ENCODE measurements at places on chromosomes 13 and 19. TPM values are rescaled to one million over a fixed set of nuclear protein-coding genes. Genes with fewer than 3 reads are reported as not detected.

DNA sequence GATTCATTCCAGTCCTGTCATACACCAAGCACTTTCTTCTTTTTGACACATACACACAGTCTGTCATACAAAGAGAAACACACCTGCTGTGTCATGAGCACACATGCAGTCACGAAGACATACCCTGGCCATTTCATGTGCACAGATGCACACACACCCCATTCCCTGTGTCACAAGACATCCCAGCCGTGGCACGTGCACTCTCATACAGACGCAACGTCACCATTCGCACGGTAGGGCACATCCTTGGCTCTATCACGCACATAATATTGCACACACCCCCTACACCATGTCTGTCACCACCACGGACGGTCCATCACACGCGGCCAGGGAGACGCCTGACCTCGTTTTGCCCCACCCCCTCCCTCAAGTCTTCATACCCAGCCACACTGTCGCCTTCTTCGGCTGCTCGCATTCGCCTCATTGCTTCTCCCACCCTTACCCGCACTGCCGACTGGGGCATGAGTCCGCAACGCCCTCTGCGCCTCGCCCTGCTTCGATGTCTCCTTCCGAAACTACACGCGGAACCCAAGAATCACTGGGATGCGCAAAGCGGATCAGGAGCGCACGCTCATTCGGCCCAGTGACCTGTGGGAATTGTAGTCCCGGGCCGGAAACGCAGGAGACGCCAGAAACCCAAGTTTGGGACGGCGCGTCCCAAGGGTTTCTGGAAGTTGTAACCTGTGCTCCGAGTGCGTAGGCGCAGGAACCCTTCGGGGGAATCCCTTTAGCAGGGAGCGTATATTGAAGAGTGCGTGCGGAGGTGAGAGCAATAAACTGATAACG is 6.8 kb upstream of the ZNF283 start:
- no peak for DNase-seq

DNA sequence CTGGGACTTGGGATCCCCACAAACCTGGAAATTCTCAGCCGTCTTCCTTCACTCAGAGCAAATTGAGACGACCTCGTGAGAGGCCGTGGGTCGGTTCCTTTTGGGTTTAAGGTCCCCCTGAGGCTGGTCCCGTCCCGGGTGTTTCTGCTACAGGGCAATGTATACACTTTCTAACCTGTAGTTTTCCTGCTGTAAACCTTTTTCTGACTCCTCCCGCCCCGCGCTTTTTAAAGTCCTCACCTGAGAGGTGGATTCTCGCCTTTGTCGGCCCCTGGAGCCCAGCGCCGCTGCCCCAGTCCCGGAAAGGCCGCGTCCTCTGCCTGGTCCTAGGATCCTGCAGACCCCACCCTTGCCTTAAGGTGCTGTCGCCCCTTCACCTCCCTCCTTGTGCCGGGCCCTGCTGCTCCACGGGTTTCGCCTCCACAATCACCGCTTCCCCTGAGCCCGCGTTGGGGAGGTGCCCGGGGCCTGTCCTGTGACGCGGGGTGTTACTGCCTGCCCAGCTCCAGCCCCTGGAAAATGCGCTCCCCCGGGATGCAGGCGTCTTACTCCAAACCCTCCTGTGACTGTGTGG is 391 bp downstream of the ZNF761 start:
- DNase-seq, result no peak

- DNase-seq, result no peak
These were observed 7.3 kb downstream of the TTC9B start for GRCh38 chr19:40210889-40211288.

GRCh38 chr13:64871742-64872141 is 2358.4 kb downstream of the PCDH9 start:
- no peak for DNase-seq

DNA sequence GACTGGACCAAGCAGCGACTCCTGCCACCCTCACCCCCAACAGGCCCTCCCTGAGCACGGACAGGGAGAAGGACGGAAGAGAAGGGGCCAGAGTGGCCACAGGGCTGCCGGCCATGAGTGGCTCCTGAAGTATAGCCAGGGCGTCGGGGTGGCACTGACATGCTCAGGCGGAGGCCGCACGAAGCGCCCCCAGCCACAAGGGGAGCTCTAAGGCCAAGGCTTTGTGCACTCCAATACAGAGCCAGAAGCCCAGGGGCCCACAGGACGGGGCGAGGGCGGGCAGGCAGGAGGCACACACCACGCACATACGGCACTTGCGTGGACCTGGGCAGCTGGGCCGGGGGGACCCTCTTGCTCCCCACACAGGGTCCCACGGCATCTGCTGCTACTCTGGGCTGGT is 52.0 kb downstream of the KLF2 start:
- no peak for DNase-seq

GRCh38 chr13:48448959-48449614 is 36.2 kb upstream of the LPAR6 start:
- no peak for DNase-seq

DNA sequence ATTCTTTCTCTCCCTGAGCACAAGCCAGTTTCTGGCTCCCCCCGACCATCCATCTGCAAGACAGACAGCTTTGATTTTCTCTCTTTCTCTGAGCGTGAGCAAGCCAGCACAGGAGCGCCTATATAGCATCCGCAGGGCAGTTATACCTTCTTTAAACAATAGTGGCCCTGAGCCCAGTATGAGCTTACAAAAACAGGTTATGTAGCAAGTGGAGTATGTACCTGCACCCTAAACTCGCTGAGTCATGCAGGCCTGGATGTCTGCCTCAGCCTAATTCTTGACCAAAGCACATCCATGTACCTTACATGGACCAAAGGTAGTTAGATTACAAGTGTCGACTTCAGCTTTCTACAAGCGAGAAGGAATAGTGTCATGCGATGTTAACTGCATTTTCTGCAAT is 61.7 kb downstream of the RAP2A start:
- DNase-seq, result no peak

DNA sequence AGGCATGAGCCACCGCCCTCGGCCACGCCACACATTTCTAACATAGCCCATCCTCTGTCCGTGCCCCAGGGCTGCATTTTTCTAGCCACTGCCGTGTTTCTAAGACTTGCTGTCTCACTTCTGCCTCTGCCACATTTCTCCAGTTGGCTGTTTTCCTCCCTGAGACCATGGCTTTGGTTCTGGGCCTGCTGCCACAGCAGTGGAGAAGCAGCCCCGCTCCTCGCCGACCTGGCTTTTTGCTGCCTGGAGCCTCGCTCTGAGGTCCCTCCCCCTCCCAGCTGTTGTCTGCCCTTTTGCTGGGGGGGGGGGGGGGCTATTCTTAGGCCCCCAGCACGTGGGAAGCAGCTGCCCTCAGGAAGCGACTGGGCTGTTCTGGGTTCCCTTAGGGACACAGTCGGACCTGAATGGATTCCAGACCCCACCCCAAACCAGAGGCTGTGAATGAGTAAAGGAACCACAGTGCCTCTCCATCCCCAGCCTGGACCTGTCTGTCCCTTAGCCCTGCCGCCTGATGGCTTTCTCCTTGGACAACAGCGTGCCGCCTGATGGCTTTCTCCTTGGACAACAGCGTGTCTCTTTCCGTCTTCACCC is 3.3 kb downstream of the GYS1 start:
- no peak for DNase-seq

Gene DOCK6
- 30.0 TPM for total RNA-seq

Gene CTU1
- total RNA-seq, result 4.4 TPM

Gene TSSK6
- 1.8 TPM for total RNA-seq

Gene S1PR4
- 0.70 TPM for total RNA-seq
